Activated CD4-positive, alpha-beta T cell treated with anti-CD3 and anti-CD28 coated beads, Interleukin-10, Interleukin-2, amounts not matched to agents 100 ng/mL and 50 ng/mL, durations not matched to agents 16 hours and 8 hours (primary cell): ENCODE measurements at places on chromosomes 1 and 21.

DNA sequence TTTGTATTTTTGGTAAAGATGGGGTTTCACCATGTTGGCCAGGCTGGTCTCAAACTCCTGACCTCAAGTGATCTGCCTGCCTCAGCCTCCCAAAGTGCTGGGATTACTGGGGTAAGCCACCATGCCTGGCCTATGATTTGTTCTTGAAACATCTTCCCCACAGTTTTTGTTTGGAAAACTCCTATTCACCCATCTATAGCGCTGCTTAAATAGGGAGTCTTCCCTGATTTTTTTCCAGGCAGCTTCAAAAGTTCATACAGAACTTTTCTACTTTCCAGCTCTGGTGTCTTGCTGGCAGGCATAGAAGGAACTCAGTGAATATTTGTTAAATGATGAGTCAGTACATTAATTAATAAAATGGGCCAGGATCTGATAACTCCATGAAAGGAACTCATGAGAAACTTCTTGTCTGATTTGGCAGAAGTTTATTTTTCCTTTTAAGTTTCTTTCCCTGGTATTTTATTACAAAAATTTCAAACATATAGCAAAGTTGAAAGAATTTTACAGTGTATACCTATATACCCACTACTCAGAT lies 33.0 kb upstream of the TTC22 start:
- DNase-seq = no peak

- peak; percentile 21 for DNase-seq
Observed at GRCh38 chr1:93661829-93662474, 19.7 kb downstream of the BCAR3 start.

DNA sequence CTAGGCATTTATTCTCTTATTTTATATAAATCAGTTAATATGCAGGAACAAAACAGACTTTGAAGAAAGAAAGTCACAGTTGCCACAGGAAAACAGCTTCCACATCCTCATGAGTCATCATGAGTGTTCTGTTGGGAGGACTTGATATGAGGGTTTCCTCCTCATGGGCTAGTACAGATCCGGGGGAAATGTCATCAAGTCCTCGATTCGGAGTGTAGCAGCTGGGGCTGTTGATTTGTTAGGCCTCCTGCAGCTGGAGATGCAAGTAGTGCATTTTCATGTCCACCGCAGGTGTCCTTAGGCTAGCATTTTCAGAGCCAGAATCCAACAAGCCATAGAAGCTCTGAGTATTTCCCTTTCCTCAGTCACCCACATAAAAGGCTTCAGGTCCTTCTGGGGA lies 36.7 kb downstream of the ADAM30 start:
- peak; percentile 57 for DNase-seq

DNA sequence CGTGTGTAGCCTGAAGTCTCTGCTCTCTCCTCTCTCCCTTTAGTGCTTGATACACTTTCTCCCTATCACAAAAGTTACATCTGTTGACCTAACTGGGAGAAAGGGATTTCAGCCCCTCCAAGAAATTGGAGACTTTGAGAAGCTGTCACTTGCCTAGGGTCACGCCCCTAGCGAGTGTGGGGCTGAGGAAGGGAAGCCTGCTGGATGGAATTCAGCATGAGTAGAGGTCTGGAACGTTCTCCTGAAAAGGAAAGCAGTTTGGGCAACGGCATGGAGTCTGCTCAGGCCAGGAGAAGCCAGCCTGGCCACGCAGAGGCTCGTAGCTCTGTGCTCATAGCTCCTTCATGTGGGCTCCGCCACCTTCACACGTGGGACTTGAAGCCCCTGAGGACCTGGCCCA lies 22.4 kb downstream of the COL16A1 start:
- DNase-seq = no peak
